AG10803 (cell line): ENCODE measurements at places on chromosomes 5 and 9.

DNA sequence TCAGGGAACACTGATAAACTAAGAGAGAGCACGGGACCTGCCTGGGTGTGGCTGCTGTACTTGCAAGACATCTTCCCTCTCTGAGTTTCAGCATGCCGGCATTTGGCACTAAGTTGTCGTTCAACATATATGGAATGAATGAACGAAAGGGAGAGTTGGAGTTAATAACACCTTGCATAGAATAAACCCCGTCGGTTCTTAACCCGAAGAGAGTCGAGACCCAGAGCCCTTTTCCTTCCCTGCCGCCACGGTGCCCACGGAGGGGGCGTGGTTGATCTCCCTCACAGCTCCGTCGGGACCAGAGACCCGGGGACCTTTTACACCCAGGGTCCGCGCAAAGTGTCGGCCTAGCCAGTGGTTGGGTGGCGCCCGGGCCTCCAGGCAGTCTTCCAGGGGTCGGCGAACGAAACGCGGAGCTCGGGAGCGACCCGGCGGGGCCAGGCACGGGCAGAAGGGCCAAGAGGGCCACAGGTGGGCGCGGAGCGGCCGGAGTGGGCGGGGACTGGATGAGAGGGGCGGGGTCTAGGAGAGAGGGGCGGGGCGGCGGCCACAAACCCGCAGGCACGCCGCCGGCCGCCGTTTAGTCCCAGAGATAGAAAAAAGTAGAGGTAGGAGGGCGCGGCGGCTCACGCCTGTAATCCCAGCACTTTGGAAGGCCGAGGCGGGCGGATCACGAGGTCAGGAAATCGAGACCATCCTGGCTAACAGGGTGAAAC, 735 bp upstream of the RPL26L1 start:
- peak; percentile 62 for DNase-seq

DNA sequence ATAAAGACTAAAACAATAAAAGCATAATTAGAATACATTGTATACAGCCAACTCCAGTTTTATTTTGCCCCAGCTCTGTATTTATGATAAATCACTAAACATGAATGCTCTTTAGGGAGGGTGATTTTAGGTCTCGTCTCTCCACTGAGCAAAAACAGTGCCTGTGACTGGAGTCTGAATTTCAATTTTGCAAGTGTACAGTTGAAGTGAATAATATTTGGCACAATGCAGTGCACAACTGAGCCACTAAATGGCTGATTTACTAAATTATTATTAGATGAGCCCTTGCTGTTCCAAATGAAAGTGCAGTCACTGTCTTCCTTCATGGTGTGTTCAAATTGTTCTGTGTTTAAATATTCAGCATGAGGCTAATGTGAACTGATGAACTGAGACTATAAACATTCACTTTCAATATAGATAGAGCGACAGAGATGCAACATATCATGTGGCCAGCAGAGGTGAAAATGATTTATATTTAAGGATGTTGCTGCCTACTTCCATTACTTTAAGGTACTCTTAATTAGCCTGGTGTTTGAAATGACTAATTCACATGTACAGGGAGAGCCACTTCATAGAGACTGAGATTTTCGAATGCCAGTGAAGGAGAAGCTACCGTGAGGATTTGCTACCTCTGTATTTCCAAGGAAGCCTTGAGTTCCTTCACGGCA, 375.1 kb downstream of the EBF1 start:
- DNase-seq: no peak

- DNase-seq: no peak
Observed at GRCh38 chr5:164553851-164554250, 1048.4 kb downstream of the MAT2B start.

DNA sequence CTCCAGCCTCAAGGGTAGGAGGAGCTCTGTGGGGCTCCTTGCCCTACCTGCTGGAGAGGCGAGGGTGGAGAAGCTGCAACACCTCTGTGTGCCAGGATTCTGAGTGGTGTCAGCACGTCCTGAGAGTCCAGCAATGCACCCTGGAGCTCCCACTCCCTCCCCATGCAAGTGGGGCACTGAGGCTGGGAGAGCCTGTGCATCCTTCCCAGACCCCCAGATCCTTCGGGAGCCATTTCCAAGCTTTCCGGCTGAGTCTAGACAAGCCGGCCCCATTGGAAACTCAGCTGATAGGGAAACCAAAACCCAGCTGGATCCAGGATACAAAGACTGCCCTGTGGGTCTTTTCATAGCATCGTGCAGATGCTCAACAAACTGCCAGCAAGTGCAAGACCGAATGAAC, 1.8 kb downstream of the FAM163B start:
- DNase-seq: no peak

GRCh38 chr5:165149431-165149830, 1644.0 kb downstream of the MAT2B start:
- no peak for DNase-seq

DNA sequence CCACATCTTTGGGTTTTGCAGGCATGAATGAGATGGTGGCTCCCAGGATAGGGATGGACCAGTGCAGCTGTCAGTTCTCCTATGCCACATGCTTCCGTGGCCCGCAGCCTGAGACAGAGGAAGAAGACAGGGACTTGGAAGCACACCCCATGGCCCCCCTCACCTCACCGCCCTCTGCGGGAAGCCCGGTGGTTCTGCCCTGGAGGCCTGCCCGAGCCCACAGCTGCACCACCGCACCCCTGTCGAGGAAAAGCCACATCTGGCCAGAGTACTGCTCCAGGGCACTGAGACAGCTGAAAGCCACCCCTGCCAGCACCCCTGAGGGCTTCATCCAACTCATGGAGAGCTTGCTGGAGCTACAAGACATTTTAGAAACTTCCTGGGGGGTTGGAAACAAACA, 7.6 kb upstream of the TRMT10B start:
- no peak for DNase-seq

GRCh38 chr5:103827976-103828375, 265.4 kb upstream of the NUDT12 start:
- no peak for DNase-seq

DNA sequence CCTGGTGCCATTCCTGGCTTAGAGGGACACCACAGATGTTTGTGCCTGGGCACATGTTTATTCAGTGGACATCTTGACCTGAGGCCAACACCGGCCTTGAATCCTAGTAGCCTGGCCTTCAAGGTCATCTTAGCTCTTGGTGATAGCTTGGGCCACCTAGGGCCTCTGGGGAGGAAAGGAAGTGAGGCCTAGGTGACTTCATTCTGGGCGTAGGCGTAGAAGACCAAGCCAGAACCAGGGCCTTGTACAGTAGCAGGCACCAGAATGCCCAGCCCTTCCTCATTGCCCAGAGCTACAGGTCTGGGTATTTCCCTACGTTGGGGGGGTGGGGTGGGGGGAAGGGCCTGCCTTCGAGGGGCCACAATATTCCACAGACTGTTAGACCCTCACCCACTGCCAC, 33.8 kb downstream of the WNK2 start:
- no peak for DNase-seq

GRCh38 chr9:129693741-129694140, 28.3 kb downstream of the PRRX2 start:
- no peak for DNase-seq

DNA sequence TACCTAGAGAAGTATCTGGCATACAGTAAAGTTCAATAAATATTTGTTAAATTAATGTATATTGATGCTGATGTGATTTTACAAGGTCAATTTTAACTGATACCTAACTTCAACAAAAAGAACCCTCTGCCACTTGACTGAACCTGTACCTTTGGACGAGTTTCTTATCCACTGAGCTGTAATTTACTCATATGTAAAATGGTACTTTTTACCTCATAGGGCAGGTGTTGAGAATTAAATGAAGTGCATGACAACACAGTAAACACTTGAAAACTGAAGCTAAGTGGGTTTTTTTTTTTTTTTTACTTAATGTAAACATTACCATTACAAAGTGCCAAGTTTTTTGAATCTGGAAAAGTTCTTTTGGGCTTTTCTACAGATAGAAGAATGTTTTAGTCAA, 15.4 kb downstream of the NIPSNAP3B start:
- no peak for DNase-seq

DNA sequence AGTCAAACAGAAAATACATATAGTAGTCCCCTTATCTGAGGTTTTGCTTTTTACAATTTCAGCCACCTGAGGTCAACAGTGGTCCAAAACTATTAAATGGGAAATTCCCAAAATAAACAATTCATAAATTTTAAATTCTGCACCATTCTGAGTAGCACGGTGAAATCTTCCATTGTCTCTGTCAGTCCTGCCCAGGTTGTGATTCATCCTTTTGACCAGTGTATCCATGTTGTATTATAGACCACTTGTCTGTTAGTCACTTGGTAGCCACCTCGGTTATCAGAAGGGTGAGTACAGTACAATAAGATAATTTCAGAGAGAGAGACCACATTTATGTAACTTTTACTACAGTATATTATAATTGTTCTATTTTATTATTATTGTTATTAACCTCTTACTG, 2.8 kb downstream of the CCDC152 start:
- DNase-seq: no peak

GRCh38 chr5:98776066-98776705, 2.7 kb downstream of the RGMB start:
- peak; percentile 89 for DNase-seq

GRCh38 chr5:119527351-119527750, 75.1 kb downstream of the HSD17B4 start:
- no peak for DNase-seq

DNA sequence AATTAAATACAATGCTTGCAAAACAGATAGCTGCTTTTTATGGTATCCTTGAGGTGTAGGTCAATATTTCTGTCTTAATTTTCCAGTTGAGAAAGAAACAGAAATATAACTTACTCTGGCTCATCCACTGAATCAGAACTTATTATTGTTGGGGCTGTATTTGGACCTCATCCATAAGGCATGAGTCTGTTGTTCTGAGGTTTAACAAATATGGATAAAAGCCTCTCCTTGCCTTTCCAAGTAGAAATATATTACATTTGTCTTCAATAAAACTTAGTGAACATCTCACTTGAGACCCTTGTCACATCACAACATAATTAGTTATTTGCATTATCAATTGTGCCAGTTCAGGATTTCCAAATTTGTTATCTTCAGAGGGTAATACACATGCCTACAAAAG, 525.8 kb downstream of the AGTPBP1 start:
- DNase-seq: peak; percentile 39

DNA sequence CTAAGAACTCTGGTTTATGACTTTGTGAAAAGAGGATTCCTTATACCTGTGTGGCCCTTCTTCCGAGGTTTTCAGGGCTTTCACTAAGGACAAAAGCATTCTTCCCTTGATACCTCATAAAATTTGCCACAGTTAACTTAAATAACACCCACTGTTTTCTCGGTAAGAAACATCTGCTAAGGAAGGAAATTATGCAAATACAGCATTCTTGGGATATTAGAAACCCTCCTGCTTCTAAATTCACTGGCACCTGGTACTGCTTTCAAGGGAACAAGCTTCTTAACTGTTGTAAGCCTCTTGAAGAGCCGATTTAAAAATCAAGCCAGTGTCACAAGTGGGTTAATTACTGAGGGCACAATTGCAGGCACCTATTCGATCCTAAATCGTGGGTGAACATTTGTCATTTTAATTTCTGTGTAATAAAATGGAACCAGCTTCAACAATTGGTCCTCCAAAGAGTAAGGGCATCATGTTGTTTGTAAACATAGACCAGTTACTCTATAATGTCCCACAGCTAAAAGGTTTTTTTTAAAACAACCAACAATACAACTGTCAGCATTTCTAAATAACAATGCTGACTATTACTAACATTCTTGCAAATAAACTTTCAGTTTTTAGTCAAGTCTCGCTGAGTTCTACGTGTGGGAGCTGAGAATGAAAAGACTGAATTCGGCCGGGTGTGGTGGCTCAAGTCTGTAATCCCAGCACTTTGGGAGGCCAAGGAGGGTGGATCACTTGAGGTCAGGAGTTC, 26.6 kb downstream of the AK3 start:
- peak; percentile 40 for DNase-seq

GRCh38 chr5:138095100-138095907, 11.5 kb downstream of the WNT8A start:
- no peak for DNase-seq

DNA sequence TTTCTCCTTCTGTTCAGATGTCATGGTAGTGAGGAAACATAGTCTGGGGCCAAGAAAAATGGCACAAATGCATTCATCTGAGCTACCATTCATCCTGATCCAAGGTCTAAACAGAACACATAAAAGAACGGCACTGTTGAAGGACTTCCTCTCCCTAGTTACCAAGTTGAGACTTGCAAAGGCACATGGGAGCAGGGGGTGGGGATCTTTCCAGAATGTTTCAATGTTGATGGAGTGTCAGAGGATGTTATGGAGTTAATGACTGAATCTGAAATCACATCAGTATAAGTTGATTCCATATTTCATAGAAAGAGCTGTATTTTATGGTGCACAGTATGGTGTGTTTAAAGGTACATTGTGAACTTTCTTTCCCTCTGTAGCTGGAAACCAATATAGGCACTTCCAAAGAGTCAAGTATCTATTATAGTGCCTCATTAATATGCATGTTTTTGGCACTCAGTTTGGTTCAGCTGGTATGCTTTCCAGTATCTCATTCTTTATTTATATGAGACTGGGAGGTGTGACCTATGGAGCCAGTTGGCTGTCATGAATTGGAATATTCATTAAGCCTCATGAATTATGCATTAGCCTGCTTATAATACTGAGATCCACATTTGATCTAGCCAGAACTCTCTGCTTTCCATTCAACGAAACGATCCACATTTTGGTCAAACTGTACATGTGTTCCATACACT, 603.0 kb downstream of the NR2F1-AS1 start:
- DNase-seq: no peak

DNA sequence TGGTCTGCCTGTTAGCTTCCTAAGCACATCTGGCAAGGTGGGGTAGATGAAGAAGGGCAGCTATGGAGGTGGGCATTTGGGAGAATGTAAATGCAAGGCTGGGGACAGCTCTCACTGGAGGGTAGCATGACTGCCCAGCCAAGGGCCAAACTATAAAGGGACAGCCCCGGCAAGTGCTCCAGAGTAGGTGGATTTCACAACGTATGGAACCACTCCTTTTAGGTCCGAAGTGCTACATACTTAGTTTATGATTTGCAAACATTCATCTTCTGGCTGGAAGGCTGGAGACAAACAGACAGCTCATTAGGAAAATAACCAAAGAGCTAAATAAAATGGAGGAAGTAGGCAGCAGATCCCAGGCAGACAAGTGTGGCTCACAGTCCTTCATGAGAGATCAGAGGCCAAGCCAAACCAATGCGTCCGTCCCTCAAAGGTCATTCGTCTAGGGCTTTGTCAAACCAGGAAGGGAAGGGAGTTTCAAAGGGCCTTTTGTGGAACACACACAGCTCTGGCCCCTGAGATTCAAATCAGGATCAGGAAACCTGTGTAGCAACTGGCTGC, 42.5 kb upstream of the GLRX start:
- no peak for DNase-seq

GRCh38 chr9:94951324-94952135, 225.0 kb downstream of the AOPEP start:
- no peak for DNase-seq
